ENCODE measurements at places on chromosomes 16 and 17.

DNA sequence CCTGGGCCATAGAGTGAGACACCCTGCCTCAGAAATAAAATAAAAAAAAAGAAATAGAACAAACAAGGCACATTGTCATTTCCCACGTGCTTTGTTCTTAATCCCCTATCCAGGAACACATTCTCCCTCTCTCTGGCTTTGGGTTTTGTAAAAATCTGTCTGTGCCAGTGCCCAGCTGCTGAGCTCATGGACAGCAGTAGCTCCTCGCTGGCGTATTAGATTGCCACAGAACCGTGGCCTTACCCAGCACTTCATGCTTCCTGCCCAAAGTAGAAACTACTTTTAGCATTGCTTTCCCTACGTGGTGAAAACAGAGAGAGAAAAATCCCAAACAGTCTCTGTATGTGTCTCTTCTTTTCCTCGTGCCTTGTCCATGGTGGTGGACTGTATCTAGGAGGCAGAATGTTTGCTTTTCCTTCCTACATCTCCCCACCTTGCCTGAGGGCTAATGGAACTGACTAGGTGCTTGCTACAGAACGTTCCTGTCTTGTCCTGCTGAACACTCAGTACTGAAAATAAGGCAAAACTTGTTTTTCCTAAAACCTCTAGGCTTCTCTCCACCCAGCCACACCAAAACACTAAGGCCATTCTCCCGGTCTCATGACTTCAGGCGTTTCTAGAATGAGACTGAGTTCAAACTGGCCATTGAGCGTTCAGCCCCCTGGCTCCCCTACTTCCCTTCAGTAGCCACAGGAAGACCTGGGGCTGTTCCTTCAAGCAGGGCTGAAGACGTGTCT is 26.1 kb downstream of the MNT start:
- no peak for DNase-seq

DNA sequence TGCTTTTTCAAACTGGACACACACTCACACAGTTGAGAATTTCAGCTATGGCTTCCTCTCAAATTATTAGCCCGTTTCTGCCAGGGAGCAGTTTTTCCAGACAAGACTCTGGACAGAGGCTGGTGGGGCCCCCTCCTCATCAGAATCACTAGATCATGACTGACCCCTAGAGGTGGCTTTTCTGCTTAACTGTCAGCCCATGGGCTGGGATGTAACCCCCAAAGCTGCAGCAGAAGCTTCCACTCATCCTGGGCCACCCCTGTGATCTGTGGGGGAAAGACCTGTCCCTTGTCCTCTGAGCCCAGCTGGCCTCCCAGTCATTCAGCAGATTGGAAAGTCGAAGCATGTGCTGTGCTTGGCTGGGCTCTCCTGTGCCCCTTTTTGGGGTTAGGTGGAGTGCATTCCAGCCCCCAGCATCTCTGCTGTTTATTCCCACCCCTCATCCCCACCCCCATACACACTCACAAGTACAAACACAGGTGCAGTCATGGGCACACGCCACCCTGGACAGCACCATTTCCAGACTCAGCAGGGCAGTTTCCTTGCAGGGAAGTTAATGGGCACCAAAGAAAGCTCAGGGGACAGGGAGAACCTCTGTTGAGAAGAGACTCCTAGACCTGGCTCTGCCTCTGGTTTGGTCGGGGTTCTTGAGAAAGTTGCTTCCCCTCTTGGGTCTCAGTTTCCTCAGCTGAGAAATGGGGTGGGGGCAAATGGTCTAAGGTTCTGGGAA is 77.6 kb upstream of the RBL2 start:
- DNase-seq, result no peak

DNA sequence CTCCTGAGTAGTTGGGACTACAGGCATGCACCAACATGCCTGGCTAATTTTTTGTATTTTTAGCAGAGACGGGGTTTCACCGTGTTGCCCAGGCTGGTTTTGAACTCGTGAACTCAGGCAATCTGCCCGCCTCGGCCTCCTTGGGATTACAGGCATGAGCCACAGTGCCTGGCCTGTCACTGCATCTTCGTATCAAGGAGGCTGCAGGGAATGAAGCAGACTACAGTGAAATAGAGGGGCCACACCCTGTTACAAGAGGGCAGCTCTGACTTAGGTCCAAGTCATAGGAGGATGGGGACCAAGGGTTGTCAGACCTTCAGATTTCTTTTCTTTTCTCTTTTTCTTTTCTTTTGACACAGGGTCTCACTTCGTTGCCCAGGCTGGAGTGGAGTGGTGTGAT is 28.7 kb downstream of the FA2H start:
- DNase-seq, result no peak

DNA sequence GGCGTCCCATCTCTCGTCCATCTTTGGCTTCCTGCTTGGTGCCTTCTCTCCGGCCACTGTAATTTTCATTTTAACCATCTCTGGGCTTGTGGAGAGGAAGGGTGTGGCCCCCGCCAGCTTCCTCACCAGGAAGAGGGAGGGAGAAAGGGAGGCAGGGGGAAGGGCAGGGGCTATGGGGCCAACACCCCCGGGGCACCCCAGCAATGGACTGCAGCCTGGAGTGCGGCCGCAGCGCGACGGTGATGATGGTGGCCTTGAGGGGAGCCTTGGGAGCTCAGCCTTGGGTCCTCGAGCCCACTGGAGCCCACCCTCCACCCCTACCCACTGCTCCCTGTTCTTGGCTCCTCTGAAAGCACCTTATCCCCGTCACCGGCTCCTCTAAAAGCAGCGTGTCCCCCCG is 9.5 kb downstream of the METRNL start:
- no peak for DNase-seq

DNA sequence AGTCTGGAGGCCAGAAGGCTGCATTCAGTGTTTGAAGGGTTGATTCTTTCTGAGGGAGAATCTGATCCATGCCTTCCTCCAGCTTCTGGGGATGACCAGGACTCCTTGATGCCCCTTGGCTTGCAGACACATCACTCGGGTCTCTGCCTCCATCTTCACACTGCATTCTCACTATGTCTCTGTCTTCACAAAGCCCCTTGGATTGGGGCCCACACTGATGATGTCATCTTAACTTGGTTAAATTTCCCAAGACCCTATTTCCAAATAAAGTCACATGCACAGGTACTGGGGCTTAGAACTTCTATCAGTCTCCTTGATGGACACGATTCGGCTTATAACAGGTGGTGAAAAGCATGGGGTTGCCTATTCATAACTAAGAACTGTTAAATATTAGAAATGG is 112.1 kb upstream of the MYOCD start:
- no peak for DNase-seq

DNA sequence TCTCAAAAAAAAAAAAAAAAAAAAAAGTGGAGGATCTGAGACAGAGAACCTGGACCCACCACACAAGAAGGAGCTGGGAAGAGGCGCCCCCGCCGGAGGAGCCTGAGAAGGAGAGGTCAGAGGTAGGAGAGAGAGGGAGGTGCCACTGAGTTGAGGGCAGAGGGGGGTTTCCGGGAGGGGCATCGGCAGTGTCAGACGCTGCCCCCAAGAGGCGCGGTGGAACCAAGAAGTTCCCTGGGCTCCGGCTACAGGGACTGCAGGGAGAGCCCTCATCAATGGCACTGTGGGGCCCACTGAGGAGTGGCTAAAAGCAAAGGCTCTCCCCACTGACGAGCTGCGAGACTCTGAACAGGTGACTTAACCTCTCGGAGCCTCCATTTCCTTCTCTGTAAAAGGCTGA is 4.2 kb downstream of the CCDC42 start:
- DNase-seq, result peak; percentile 64
